ENCODE measurements at places on chromosomes 7 and 10.

DNA sequence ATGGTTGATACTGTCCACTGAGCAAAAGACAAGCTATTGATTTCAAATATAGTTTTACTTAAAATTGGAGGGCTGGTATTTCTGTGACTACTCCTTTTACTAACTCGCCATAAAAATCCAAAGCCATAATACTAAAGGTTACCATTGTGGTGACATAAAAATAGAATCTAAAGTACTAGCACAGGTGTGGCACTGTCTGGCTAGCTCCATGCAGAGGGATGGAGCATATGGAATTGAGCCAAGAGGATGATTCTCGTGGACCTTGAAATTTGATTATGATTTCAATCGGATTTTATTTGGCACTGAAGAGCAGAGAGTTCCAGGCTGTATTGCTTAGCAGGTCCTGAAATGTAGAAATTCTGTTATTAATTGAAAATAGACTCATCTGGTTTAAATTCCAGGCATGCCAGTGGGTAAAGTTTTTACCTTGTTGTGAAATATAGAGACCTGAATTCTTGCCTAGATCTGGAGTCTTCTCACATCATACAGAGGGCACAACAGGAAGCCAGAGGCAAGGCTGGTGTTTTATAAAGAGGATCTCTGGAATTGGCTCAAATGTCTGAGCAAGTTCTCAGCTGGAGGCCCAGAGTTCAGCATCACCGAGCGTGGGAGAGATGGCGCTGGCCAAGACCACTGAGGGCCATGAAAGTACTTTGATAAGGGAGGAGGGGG, 29.9 kb upstream of the DLD start:
- DNase-seq, result no peak

- DNase-seq, result no peak
Measured at GRCh38 chr7:7816084-7816483, 97.7 kb upstream of the RPA3 start.

- DNase-seq, result no peak
Measured at GRCh38 chr10:67921065-67921464, 36.6 kb downstream of the SIRT1 start.

GRCh38 chr7:143003393-143004051, 23.4 kb downstream of the OR9A2 start:
- DNase-seq, result no peak

DNA sequence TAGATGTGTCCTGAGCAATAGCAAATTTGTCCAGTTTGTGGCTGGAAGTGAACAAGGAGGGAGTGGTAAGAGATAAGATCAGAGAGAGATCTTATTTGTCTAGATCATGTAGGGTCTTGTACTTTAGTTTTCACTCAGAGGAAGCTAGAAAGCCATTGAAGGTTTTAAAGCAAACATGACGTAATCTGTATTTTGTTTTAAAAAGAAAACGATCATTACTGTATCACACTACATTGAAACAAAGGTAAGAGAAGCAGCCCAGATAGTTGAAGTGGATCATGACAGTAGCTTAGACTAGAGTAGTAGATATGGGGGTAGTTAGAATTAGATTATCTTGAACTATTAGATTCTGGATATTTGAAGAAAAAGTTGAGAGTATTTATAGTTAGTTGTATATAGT, 23.6 kb upstream of the ZNF804B start:
- DNase-seq, result no peak

DNA sequence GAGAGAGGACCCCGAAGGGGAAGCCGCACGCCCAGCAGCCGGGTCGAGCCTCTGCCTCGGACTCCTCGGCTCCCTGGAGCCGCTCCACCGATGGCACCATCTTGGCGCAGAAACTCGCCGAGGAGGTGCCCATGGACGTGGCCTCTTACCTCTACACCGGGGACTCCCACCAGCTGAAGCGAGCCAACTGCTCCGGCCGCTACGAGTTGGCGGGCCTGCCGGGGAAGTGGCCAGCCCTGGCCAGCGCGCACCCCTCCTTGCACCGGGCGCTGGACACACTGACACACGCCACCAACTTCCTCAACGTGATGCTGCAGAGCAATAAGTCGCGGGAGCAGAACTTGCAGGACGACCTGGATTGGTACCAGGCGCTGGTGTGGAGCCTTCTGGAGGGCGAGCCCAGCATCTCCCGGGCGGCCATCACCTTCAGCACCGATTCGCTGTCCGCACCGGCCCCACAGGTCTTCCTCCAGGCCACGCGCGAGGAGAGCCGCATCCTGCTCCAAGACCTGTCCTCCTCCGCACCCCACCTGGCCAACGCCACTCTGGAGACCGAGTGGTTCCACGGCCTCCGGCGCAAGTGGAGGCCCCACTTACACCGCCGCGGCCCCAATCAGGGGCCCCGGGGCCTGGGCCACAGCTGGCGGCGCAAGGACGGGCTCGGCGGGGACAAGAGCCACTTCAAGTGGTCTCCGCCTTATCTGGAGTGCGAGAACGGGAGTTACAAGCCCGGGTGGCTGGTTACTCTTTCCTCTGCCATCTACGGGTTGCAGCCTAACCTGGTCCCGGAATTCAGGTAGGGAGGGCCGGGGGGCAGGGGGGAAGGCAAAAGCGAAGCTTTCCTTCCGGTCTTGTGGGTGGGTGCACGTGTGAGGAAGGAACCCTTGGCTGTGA, 973 bp downstream of the GPR158 start:
- no peak for DNase-seq

- DNase-seq, result peak; percentile 37
Measured at GRCh38 chr7:12607134-12607533, 36.6 kb downstream of the SCIN start.

GRCh38 chr10:27998178-27998953, 513 bp downstream of the ODAD2 start:
- DNase-seq, result no peak

DNA sequence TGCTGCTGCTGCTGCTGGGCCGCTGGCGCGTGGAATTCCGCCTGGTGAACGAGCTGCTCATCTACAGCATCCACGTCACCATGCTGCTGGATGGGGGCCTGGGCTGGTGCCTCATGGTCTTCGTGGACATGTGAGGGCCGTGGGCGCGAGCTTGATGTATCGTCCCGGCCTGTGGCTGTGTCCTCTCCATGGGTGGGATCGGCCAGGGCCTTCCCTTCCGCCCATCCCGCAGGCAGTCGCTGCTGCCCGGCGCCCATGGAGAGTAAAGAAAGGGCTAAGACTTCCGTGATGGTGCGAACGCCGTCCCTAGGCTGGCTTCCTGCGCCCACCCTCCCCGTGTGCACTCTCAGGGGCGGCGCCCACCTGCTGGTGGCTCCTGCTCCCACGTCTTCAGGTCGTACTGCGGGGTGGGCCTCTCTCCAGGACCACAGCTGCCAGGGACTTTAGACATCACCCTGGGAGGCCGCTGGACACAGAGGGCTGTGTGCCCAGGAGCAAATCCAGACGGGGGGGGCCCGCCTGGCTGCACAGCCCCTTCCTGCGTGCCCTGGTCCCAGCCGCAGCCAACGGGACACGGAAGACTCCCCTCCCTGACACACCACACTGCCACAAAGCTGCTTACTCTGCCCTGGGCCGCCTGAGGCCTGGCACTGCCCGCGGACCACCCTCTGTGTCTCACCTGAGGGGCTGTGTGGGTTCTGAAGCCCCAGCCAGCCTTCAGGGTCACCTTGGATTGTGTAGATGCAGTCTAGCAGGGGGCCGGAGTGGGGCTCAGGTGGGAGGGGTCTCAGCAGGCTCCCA, 167.5 kb downstream of the SEPTIN7 start:
- no peak for DNase-seq

DNA sequence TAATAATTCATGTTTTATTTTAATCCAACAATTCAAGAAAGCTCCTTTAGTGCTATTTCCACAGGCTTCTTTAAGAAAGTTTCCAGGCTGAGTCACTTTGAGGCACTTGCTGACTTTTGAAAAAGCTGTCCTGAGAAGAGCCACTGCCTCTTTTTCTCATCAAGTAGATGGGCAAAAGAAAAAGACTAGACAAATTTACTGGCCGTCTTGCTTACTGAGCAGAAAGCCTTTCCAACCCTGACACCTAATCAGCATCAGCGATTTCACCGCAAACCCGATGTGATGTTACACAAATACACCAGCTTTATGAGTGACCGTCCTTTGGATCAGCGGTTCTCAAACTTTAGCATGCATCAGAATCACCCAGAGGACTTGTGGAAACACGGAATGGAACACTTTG, 24.3 kb downstream of the CTTNBP2 start:
- no peak for DNase-seq

DNA sequence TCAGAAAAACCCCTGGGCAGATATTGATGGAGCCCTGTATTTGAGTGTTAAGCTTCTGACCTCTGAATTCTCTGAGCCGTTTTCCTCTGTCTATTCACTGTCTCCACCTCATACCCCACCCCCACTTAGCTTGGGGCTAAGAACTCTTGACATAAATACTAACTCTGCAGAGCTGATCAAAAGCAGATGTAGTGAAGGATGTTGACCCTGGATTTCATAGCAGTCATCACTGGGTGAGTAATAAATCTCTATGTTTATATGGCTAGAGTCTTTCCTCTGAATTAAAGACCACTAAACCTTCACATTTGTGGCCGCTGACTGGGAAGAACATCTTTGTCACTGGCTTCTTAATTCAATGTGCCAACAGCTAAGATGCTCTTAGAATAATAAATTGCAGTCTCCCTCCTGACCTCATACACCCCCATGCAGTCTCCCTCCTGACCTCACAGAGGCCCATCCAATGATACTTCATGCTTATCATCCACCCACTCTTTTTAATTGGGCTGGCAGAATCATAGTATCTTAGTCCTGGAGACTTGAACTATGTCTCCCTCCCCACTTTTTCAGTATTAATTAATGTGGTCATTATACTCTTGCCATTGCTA, 78.0 kb upstream of the MACROH2A2 start:
- no peak for DNase-seq

DNA sequence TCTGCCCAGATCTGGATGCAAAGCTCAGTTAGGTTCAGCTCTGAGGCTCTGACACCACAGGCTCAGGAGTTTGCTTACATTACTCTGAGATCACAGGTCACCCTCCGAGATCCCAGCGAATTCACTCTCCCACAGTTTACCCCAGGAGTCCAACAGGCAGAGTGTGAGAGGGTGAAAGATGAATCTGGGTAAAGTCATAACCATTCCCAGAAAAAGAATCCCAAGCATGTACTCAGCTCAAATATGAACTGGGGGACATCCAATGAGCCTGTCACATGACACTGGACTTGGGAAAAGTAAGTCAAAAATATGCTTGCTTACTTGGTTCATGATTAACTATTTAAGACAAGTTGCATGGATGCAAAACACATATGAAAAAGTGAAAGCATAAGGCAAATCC, 110.3 kb upstream of the ARID5B start:
- no peak for DNase-seq

DNA sequence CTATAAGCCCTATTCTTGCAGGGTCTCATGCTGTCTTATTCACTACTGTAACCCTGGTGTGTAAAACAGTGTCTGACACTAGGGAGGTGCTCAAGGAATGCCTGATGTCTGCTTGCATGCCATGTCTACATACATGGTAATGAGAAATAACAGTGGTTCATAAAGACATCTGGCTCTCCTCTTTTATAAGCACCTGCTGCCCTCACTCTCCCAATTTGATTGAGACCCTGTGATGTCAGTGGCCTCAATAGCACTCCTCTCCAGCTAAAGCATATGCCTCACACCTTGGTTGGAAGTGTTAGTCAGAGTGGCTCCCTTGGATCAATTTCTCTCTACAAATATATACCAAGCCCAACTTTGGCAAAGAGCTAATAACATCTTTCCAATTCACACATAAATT, 30.6 kb downstream of the ANK3 start:
- no peak for DNase-seq

DNA sequence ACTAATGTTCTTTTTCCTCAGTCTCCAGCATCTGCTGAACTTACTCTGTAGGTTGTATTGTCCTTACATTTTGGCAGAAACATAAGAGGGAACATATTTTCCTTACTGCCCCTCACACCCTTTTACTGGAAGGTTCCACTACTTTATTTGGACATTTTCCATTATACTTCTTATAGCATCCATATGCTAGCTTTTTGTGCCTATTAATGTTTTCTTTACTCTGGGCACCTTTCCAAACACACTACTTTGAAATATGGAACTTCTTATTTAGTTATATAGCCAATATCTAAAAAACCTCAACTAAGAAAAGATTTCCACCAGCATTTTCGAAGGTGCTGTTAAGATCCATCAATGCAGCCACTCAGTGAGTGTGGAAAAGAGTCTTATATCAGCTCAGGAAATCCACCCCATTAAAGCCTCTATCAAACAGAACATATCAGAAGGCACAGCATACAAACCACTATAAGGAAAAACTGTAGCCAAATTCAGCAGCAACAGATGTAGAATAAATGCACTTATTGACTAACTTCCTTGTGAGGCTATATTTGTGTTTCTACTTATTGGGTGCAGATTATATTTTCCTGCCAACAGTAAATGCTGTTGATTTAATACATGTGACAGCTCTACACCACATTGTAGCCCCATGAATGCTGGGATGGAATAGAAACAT, 272.5 kb upstream of the SEMA3E start:
- no peak for DNase-seq

- DNase-seq, result no peak
Measured at GRCh38 chr10:47336387-47337134, 11.6 kb upstream of the RBP3 start.

GRCh38 chr10:11894381-11895107, 71.4 kb downstream of the PROSER2 start:
- no peak for DNase-seq

DNA sequence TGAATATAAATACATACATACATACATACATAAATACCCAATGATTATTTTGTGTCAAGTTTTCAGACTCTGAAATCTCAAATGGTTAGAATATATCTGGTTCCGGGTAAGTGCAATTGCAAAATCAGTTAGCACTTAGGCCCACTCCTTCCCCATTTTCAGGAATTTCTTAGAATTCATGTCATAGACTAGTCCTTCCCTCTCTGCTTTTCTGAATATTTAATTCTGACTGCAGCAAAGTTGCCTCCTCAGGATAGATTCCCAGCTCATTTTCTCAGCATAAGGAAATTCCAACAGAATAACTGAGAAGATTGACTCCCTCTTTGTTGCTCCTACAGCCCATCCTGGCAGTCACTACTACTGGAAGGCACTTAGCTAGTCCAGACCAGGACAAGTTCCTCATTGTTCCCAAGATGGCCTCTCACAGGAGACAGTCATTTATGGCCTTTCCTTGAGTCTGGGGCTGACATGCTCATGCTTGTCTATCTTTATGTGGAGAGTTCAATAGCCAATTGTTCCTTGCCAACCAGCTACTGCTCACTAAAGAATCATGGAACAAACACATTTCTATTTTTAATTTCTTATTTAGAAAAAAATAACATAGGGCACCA, 142.9 kb upstream of the ITGB1 start:
- no peak for DNase-seq

- DNase-seq, result no peak
Measured at GRCh38 chr10:24872049-24872789, 80.2 kb downstream of the PRTFDC1 start.

All from NCI-H187 (cell line).